ENCODE measurements at places on chromosomes 7 and 10.

DNA sequence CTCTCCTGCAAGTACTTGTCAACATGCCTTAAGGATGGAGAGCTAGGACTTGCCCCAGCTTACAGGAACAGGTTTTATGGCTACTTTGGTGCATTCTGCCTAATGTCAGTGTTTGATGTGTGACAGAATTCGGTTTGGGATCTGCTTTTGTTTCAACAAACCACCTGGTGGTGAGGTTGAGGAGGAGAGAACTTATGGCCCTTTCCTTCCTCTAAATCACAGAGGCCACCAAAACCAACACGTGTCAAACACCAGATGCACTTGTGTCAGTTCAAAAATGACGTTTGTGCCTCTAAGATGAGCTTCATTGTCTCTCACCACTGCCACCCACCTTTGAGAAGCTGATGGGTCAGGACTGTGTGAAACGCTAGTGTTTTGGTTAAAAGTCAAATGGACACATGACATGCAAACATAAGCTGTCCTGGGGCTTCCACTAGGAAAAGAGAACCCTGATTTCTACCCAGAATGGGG lies 83.9 kb downstream of the OSBPL3 start:
- DNase-seq, result no peak

- no peak for DNase-seq
Measured at GRCh38 chr10:127459918-127460317, 89.2 kb upstream of the NPS start.

GRCh38 chr7:2554661-2555111 lies 638 bp downstream of the BRAT1 start:
- no peak for DNase-seq

DNA sequence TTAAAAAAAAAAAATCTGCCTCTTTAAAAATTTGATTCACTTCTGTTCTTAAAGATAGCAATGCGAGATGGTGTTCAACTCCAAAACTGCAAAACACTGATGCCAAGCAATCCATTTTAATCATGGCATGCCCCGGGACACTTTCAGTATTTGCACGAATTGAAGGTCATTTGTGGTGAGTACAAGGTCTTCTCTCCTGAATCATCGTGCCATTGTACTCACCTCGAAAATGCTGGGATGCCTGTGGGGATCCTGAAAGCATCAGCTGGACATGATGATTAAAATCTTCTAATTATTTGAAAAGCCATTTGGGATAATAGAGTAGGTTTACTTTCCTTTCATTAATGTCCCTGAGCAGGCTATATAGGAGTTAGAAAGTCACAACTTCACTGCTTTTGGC lies 125.1 kb upstream of the NRP1 start:
- no peak for DNase-seq

DNA sequence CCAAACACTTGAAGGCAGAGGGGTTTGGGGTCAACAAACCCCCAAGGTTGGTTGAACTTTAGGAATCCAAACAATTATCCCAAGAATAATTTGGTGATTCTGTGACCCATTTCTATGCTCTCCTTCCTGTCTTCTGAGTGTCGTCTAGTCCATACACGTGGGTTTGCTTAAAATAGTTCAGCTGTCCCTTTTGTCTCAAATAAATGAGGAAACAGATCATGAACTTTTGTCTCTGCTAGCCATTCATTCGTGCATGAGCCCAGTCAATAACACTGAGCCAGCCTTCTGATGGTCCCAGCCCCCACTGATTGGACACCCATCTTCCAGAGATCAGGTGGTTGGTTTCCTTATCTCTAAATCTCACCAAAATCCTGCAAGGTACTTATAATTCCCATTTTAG lies 255.4 kb downstream of the PRPF18 start:
- DNase-seq, result no peak

GRCh38 chr10:65846541-65846940 lies 1079.3 kb upstream of the LRRTM3 start:
- DNase-seq, result no peak

DNA sequence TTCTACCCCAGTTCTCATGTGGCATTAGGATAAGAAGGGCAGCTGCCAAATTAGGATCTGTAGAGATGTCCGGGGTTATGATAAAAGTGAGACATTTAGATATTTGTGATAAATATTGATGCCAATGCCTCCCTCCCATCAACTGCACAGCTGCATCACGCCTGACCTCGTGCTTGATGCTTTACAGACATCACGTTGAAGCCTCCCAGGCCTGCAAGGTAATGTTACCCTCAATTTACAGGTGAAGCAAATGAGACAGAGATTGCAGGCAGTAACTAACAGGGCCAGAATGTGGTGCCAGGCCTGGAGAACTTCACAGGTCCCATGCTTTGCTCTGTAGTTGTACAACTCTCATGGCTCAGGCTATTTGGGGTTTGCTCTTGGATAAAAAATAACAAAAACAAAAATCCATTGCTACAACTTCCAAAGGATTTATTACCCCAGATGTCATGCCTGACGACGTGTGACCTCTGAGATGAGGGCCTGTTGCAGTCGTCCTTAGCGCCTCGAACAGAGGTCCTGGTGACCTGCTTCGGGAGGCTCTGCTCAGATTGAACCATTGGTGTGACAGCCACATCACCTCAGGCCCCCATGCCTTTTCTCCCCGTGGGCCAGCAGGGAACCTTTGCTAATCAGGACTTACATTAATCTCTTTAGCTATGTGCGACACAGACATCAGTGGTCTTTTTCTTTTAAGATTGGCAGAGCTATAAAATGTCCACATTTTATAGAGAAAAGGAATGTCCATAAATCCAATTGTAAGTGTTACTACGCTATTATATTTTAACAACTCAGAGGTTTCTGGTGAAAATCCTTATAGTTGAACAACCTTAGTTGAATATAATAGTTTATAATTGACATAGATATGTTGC lies 169.3 kb downstream of the ADAM12 start:
- DNase-seq, result no peak

DNA sequence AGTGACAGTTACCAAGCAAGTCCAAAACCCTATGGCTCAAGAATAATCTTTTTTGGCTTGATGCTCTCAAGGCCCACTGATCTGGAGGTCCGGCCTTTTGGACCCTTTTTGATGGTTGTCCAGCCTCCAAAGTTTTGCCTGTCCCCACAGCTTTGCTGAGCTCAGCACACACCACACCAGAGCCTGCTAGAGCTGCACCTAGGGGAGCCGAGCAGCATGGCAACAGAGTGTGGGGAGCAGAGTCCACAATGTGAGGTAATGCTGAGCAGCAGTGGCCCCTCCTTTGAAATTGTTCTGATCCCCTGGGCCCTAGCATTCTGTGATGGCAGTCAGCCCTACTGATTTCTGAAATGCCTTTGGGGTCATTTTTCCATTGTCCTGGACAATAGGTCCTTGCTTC lies 9.3 kb downstream of the GIMAP7 start:
- DNase-seq, result no peak

DNA sequence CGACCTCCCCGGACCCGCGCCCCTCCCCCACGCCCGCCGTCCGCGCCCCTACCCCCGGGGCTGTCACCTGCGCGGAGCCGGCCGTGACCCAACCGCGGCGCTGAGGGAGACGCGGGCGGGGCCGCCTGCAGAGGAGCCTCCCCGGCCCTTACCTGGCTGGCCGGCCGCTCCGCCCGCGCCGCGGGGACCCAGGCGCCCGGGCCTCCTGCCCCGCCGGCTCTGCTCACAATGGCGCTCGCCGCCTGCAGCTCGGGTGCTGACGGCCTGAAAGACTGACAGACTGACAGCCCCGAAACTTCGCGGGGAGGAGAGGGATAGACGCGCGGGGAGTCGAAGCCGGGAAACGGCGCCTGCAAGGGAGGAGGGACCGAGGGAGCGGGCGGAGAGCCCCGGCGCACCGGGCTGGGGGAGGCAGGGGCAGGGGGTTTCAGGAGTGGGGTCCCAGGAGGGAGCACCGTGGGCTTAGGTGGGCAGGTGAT lies 393 bp downstream of the ZNF467 start:
- no peak for DNase-seq

DNA sequence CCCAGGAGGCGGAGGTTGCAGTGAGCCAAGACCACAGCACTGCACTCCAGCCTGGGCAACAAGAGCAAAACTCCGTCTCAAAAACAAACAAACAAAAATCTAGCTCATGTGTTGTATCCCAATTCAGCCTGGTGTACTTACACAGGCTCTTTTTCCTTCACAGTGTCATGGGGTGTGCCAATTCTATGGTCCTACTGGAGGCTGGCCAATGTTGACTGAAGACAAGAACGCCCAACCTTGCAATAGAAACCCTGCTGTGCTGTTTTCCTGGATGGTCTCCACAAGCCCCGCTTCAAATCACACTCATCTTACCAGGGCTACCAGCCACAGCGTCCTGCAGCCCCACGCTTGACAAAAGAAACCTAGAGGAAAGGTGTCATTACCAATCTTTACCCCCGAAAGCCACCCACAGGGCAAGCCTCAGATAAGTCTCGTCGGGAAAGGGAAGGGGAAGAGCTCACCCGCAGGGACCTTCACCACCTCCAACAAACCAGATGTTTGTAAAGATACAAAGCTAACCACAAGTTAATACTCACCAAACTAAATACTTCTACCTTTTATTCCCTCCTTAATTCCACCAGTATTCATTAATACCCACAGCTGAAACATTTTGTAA lies 64.8 kb downstream of the TNS3 start:
- DNase-seq, result no peak

Data from stimulated activated CD8-positive, alpha-beta memory T cell treated with anti-CD3 and anti-CD28 coated beads, Interleukin-7, amount 100 ng/mL, for 1 hour (primary cell).